ENCODE measurements at places on chromosomes 1 and 21.

- peak; percentile 81 for DNase-seq
Observed at GRCh38 chr1:178282949-178283367, 189.1 kb downstream of the RASAL2 start.

DNA sequence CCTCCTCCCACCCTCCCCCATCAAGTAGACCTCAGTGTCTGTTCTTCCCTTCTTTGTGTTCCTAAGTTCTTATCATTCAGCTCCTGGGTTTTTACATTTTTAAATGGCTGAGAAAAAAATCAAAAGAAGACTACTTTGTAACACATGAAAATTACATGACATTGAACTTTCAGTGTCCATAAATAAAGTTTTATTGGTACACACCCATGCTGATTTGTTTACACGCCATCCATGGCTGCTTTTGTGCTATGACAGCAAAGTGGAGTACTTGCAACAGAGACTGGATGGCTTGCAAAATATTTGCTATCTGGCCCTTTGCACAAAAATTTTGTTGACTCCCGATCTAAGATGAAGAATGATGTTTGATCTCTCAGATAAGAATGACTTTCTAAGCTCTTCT is 171.4 kb downstream of the PRDM2 start:
- no peak for DNase-seq

GRCh38 chr1:166671627-166672026 is 167.6 kb upstream of the POGK start:
- no peak for DNase-seq

DNA sequence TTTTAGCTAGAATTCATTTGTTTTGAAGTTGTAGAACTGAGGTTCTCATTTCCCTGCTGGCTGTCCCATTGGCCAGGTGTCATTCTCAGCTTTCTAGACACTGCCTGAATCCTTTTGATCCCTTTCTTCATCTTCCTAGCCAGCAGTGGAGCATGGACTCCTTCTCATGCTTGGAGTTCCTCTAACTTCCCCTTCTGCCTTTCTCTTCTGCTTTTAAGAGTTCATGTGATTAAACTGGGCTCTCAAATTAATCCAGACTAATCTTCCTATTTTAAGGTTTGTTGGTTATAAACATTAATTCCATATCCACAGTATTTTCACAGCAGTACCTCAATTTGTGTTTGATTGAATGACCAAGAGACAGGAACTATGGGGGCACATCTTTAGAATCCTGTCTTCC is 52.3 kb downstream of the ADAMTS5 start:
- DNase-seq = no peak

DNA sequence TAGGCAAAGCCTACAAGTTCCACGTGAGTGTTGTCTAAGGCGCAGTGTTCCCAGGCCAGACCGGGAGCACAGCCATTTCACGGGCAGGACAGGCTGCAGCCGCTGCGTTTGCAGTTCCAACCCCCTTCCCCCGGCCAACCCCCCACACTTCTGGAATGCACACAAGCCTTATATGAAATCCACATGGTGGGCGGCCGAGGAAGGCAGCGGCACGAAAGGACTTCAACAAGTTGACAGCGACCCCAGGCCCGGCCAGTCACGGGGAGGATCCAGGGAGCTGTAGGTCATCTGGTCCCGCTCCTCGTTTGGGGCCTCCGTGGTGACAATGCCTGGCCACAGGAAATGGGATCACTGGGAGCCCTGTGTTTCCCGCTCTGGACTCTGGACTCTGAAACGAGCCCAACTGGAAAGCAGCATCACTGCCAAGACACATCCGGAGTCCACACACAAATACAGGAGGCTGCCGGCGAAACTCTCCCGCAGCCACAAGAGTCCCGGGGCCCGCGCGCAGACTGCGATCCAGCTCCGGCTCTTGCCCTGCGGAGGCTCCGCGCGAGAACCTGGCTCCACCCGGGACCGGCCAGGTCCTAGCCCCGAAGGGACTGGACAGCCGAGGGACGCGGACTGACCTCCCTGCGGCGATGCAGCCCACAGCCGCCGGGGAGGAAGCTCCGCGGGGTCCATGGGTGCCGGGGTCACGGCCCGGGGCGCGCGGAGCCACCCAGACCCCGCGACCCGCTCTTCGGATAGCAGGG is 794 bp downstream of the NID1 start:
- no peak for DNase-seq

- DNase-seq = no peak
Observed at GRCh38 chr1:172909606-172910326, 141.0 kb downstream of the TNFSF18 start.

- DNase-seq = no peak
Observed at GRCh38 chr1:169868978-169869377, 24.7 kb downstream of the SCYL3 start.

- no peak for DNase-seq
Observed at GRCh38 chr21:28334407-28334806, 658.3 kb downstream of the LTN1 start.

DNA sequence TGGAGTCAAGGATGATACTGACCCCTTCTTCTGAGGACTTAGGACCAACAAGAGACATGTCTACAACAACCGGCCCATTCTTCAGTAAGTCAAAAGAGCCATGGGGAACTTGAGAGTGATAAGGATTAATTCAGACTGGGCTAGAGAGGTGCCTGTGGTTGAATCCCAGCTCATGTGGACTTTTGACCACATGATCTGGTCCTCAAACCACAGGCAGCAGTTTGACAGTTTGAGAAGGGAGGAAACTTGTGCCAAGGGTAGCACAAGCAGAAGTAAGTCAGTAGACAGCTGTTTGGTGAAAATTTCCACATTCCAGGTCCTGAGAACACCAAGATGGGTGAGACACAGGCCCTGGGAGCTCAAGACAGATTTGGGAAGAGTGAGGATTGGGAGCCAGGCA is 19.8 kb downstream of the SH3BP5L start:
- DNase-seq = no peak

- DNase-seq = peak; percentile 26
Observed at GRCh38 chr21:37398697-37399096, 32.1 kb downstream of the DYRK1A start.

- DNase-seq = no peak
Observed at GRCh38 chr1:79646880-79647279, 640.4 kb upstream of the ADGRL4 start.

- DNase-seq = no peak
Observed at GRCh38 chr1:5150191-5150590, 495.8 kb downstream of the AJAP1 start.

- DNase-seq = no peak
Observed at GRCh38 chr21:27045281-27045985, 78.5 kb upstream of the ADAMTS5 start.

DNA sequence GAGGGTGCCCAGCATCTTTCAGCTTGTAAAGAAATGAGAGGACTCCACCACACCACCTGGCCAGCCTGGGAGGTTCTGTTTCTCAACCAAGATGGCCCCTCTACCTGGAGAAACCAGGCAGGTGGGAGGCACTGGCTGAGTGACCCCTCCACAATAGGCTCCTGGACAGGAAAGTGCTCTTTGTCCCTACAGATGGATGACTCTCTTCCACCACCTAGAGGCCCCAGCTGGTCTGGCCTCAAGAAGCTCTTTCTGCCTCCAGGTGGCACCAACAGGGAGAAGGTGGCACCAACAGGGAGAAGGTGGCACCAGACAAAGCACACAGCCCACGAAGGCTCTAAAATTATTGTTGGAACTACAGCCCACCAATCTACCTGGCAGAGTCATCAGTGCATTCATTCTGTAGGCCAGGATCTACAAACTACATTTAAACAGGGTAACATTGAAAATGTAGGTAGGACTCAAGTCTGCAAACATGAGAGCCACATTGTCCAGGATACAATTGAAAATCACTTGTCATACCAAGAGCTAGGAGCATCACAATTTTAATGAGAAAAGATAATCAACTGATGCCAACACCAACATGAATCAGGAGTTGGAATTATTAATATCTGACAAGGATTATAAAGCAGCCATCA is 14.4 kb downstream of the TMPRSS3 start:
- peak; percentile 59 for DNase-seq

DNA sequence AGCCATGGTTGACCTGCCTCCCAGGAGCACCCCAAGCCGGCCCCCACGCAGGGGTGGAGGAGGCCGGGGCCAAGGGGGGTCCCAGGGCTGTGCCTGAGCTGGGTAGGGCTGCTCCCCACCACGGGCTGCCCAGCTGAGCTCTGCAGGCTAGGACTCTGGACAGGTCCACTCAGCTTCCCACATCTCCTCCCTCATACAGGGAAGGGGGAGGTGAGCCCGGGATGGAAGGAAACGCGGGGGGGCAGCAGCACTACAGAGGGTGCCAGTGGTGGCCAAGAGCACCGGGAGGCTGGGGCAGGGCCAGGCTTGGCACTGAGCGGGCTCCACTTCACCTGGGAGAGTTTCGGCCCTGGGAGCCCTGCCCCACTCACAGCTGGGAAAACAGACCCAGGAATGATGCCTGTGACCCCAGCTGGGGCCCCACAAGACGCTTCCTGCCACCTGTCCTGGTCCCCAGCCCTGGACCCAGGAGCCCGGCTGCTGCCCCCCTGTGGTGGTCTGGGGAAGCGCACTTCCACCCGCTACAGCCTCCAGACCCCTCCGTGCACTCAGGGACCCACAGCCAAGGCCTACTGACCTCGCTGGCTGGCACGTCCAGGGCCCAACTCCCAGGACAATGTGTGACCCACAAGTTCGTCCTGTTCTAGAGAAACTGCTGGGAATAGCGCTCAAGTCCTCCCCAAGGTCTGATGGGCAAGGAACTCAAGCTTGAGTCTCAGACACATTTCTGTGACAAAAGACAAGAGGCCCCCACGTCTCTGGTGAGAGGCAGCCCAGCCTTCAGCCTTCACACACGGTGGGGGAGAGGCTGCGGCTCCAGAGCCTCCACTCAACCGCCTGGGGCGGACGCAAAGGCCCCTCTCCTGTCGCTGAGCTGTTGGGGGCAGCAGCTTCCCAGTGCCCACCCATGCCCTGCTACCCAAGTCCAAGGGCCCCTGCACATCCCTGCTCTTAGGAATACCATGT is 3.0 kb downstream of the AURKAIP1 start:
- peak; percentile 44 for DNase-seq

DNA sequence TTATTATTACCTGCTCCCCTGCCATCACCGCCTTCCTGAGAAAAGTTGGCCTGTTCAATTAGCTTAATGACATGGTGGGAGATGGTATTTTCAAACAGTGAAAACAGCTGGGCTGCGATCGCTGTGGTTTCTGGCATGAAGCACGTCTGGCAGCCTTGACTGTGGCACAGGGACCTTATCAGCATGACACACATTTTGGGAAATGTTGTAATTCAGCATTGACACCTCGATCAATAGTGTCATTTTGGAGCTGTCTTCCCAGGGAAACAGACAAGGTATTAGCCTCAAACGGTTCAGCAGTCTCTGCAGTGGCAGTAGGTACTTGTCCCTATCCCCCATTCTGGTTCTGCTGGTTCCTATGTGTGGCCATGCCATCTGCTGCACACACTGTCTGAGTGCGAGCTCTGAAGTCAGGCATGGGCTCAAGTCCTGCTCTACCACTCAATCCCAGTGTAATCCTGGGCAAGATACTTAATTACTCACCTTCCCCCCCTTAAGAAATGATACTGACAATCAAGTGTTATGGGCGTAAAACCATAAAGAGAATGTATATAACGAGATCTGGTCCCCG is 154.5 kb upstream of the KCND3 start:
- no peak for DNase-seq

DNA sequence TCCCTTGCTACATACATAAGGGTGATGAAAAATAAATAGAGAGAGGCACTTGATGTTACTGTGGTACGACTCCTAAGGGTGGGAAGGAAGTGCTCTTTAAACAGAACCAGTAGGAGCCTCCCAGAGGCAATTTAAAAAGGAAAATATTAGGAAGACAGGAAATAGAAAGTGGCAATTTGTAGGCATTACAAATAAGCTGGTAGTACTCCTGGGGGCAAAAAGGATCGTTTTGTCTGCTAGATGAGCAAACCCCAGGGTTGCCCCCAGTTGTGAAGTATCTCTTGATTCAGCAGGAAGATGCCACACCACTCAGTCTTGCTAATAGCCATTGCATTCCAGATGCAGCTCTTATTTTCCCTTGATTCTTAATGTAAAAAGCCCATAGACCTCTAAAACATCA is 303.0 kb downstream of the NTNG1 start:
- DNase-seq = no peak

GRCh38 chr1:87389011-87389410 is 60.3 kb downstream of the LMO4 start:
- no peak for DNase-seq

DNA sequence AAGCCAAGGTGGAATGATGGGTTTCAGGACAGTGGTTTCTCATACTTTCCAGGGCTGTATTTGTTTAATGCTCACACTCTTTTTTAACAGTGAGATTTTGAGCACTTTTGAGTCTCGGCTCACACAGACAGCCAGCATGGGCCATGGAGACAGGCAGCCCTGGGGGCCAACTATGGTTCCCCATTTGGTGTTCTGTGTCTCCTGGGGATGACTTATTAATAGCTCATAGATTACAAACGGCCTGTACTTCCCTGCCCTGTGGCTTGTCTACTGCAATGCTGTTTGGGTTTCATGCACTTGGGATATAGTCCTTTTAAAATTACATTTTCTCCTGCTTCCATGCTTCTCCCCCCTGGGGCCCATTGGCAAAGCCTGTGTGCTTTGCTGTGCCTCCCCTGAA is 178.3 kb downstream of the KCNJ6 start:
- no peak for DNase-seq

- DNase-seq = no peak
Observed at GRCh38 chr1:227215863-227216510, 102.3 kb downstream of the CDC42BPA start.

DNA sequence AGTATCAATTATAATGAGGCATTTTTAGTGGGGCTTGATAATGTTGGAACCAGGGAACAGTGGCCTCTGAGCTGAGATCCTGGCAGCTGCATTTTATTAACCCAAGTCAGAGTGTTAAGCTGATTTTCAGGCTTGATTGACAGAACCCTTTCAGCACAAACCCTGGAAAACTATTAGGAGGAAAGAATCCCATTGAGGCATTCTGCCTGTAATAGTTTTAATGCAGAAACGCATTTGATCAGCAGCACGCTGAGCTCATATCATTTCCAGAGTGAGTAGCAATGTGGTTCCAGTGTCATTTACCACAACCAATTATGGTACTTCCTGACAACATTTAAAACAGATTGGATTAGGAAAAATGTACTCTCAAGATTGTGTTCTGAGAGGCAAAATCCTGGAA is 78.3 kb upstream of the BARHL2 start:
- no peak for DNase-seq

DNA sequence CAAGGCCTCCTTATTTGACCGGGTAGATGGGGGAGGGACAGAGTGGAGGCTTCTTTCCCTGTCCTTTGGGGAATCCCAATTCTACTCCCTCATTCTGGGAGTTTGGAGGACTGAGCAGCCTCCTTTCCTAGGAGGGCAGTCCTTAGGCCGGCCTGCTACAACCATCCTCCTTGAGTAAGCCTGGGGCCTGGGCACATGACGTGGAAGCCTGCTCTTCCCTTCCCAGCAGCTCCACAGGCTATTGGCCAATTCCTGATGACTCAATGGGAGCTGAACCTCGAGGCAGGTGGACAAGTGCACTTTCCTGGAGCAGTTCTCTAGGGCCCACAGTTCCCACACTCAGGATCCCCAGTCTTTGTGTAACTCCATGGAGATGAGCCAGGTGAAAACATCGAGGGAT is 3.1 kb downstream of the KCNA10 start:
- DNase-seq = no peak
